ENCODE measurements at places on chromosomes 6 and 20.

- no peak for DNase-seq
These were observed 146.2 kb downstream of the TBX18 start for GRCh38 chr6:84618046-84618752.

- no peak for DNase-seq
These were observed 15.8 kb downstream of the CAGE1 start for GRCh38 chr6:7373739-7374138.

DNA sequence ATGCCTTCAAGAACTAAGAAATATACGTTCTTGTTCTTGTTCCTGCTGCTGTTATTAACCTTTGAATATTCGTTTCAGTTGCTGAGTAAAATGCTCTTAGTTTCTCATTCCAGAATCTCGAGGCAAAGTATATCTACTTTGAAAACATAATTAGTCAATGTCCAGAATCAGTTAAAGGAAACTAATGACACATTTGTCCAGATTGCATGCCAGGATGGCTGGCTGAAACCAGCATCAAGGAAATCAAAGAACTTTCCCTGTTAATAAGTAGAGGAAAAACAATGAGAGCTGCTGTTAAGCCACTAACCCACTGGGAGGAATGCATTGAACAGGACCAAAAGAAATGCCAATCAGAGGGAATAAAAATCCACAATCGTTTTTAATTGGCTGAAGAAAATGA, 196.9 kb downstream of the ALDH8A1 start:
- no peak for DNase-seq

DNA sequence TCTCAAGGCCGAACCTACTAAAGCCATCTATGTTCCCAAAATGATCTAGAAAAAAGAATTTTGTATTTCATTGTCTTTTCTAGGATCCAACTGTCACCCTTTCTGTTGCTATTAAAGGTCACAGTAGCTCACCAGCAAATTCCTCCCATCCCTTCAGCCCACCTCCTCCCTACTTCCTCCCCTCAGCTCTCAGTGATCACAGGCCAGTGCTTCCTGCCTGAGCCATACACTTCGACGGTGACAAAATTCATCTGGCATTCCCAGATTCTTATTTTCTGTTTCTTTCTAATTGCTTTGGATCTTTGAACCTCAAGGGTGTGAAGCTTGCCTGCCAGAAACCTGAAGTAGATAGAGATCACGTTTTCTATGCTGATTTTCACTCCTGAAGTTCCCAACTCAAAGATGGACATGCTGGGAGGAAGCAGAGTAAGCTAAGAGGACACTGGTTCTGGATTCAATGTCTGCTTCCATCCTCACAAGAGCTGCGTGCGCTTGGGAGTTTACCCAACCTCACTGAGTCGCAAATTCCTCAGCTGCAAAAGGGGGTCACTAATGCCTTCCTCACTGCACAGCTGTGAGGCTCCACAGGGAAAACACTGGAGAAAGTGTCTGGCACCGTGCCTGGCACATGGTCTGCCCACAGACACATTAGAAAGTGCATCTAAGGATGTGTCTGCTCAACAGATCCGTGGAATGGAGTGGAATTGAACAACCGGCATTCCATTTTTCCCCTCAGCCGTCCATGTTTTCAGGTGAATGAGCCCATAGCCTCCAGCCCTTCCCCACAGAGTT, 34.5 kb downstream of the MDGA1 start:
- no peak for DNase-seq

- DNase-seq, result no peak
These were observed 38.4 kb downstream of the ALDH8A1 start for GRCh38 chr6:134911547-134911946.

DNA sequence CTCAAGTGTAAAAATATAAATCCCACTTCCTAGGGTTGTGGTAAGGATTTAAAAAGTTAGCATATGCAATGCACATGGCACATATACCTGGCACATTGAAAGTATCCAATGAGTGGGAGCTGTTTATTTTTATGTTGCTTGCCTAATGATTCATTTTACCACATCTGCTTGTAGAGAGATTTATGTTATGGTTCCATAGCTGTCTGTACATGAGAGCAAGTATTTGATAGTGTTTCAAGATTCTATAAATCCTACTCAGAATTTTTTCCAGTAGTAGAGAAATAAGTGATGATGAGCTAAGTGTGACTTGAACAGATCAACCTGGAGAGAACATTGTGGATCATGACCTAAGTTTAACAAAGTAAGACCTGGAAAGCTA, 125.3 kb upstream of the SPTLC3 start:
- DNase-seq, result no peak

DNA sequence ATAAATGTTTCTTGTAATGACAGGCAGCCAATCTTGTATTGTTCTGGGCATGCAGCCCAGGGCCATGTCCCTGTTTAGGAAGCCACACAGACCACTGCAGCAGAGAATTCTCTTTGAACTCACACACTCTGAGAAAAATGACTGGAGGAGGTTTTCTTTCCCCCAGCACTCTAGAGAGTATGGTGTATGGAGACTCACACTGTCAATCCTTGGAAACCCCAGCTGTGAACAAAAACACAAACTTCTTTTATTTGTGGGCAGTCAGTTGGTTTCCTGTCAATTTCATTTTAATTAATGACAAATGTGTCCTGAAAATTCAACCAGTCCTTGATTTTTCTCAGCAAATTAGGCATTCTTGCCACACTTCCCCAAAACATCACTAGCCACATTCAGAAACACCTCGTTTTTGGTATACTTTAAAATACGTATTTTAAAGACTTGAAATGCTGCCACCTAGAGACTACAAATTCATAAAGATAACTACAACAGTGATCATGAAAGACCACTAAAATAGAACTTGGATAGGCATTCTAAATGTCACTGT, 52.9 kb upstream of the UFL1 start:
- no peak for DNase-seq

DNA sequence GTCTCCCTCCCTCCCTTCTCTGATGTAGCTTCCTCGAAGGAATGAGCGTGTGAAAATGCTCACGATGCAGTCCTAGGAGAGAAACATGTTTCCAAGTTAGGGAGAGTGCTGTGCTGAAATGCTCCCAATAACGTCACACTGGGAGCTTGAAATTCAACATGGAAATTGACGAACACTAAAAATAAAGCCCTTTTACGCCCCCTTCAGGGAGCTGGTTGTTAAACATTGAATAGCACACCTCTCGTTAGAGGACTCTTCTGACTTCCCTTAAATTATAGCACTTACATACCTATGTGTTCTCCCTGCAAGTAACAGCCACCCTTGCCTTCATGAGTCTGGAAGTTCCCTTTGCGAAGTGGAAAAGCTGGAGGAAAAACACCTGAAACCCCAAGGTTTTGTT, 88.6 kb downstream of the BFSP1 start:
- no peak for DNase-seq

GRCh38 chr20:51715163-51715855, 52.9 kb downstream of the ATP9A start:
- DNase-seq, result no peak

DNA sequence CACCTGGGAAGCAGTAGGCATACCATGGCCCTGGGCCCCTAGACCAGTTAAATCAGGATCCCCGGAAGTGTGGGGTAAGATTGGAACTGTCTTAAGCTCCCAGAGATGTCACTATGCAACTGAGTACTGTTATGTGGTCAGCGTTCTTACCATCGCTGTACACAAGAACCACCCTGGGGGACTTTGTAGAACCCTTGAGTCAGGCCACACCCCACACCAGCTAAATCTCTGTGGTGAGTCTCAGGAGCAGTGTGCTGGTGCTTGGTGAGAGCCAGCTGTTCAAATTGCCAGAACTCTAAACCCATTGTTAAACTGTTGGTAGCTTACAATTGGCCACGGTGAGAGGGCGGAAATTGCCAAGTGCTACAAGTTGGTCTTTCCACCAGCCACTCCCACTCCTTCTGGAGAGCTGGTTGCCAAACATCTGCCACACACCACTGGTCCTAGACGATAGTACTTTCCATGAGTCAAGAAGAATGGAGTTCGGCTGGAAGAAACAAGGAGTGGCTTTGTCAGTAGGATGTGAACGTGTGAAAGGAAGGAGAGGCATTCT, 80.5 kb upstream of the SYNDIG1 start:
- DNase-seq, result no peak

GRCh38 chr20:34111702-34112599, at the start of gene EIF2S2:
Gene EIF2S2 (minus strand): TSS chr20:34112243. CDS start chr20:34112110, 133 bp downstream.
- peak; percentile 91 for DNase-seq

GRCh38 chr6:27144740-27145079, 102.8 kb upstream of the PRSS16 start:
- no peak for DNase-seq

GRCh38 chr6:157656437-157656997, 166.5 kb upstream of the SNX9 start:
- no peak for DNase-seq

DNA sequence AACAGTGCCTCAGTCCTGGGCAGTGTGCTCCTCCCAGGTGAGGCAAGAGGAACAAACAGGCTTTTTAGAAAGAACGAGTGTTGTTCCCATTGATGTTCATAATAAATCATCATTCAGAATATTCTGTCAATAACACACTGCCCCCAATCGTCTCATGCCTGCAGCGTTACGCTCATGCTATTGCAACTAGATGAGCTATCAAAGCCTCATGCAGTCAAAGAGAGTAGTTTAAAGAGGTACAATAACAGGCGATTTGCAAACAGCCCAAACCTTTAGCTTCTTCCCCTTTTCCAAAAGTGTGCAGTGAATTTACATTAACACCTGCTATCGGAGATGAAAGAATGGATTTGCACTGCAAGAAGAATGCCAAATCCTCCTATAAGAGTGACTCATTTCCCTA, 1164.7 kb upstream of the MAP3K7 start:
- no peak for DNase-seq

DNA sequence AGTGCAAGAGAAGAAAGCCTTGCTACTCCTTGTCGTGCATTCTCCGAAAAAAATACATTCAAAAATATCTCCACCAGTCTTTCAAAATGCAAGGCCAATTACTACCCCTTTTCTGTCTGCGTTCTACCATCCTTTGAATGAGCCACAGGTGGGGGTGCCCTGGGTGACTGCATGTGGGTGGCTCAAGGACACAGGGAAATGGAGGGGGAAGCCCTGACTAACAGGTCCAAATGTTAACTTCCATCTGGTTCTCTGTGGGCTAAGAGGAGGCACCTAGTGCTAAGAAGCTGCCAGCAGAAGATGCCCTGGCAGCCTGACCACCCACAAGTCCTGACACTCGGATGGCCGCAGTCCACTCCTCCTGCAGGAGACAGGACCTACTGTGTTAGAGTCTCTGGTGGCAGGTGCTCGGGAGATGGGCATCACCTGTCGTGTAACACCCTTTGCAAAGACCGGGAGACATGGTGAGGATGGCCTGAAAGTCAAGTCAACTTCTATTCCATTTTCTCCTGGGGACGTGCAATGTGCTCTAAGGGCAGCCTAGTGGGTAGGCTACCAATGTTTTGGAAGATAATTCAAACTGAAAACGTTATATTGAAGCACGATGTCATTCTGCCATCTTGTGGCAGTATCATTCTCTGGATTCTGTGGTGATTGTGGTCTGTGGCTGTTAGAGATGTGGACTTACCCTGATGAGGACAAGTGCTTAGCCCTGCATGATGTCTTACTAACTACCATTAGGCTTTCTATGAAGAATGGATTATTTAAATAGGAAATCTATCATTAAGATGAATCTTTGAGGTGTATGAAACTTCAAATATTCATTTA, 27.4 kb upstream of the IGF2R start:
- DNase-seq, result no peak

DNA sequence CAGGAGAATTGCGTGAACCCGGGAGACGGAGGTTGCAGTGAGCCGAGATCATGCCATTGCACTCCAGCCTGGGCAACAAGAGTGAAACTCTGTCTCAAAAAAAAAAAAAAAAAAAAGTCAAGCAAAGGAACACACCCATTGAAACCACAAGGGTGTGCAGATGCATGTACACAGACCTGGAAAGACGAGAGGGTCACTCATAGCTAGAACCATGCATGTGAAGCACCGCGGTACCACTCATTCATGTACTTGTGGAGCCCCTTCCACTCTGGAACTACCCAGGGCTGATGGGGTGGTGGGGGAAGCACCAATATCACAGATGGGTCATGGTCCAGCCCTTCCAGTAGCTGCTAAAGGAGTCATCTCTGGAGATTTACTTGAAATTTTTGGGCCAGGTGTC, 7.4 kb upstream of the TJAP1 start:
- DNase-seq, result no peak

DNA sequence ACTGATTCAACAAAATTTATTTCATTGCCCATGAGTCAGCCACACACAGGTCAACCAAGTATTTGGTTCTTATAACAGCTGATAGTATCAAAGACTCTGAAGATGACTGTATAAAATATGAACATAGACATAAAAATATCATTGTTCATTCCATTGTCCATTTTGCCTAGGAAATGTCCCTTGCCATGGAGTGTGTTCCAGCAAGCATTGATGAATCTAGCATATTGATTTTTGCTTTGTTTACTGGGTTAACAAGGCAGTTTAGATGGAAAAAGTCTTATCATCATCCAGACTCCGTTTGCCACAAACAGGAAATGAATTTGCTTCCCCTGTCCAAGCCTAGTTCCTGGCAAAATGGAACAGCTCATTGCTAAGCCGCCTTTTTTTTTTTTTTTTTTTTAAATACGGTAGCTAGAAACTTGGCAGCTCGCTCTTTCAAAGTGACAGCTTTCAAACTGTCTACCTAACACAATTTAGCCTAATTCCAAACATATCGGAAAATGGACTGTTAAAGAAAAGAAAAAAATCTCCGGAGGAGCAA, 7.5 kb downstream of the F13A1 start:
- DNase-seq, result no peak

DNA sequence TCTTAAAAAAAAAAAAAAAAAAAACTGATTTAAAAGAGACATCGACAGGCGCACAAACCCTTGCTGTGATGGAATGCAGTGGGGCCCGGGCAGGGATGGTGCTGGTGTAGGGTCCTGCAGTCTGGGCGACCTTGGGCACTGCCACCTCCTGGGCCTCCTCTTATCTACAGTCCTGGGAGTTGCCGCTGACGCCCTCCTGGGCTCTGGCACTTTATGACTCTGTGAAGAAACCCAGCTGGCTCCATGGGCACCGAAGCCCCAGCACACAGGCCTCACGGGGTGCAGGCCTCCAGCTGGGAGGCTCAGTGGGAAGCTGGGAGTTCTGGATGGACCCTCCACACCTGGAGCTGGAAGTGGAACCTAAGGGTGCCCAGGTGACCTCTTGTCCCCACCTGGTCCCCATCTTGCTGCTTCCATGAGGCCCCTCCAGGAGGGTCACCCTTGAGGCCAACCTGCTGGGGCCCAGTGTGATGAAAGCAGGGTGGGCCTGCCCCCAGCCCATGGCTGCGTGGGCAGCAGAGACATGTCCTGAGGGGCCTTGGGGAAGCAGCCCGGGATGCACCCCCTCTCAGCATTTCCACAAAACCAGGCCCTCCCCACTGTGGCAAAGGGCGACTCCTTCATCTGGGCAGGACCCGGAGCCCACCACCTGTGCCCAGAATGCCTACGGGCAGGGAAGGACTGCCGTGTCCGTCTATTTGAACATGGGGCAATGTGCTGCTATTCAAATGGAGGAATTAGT, 104.9 kb downstream of the ASXL1 start:
- no peak for DNase-seq

DNA sequence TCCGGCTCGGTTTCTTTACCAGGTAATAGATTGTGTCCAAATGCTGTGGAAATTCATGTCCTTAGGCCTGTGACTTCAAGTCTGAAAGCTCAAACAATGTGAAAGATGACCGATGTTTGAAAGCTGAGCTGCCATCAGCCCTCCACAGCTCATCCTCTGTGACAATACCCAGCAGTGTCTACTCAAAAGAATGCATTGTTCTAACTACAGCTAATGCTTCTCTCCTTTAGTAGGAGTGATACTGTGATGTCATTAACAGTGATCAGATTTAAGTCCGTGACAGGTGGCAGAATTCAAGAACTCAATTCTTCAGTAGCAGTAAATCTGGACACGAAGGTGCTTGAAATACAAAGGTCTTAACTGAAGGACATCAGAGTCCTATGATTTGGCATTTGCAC, 97.3 kb downstream of the RCAN2 start:
- DNase-seq, result no peak

- DNase-seq, result no peak
These were observed 41.7 kb upstream of the FAM135A start for GRCh38 chr6:70371454-70372105.
